ENCODE measurements at places on chromosomes 2 and 18.

- DNase-seq, result no peak
Measured at GRCh38 chr2:219959471-219959870, 332.0 kb downstream of the SLC4A3 start.

- DNase-seq, result no peak
Measured at GRCh38 chr2:113886479-113887008, 3.3 kb upstream of the ACTR3 start.

DNA sequence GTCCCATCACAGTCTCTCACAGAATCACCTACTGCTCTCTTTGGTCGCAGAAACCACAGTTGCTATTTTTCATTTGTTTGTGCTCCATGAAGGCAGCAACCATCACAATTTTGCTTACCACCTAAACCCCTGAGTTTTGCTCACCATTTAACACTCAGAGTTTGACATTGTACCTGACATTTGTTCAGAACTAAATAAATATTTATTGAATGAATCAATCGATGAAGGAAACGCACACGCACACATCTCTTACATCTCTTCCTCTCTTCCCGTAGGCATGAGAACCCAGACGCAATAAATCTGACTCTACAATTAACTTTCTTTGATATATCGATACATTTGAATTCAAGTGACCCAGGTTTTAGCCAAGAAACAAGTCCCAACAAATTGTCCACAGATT, 105.5 kb upstream of the RNF152 start:
- DNase-seq, result no peak

- no peak for DNase-seq
Measured at GRCh38 chr2:100820523-100821254, 750 bp downstream of the NPAS2 start.

DNA sequence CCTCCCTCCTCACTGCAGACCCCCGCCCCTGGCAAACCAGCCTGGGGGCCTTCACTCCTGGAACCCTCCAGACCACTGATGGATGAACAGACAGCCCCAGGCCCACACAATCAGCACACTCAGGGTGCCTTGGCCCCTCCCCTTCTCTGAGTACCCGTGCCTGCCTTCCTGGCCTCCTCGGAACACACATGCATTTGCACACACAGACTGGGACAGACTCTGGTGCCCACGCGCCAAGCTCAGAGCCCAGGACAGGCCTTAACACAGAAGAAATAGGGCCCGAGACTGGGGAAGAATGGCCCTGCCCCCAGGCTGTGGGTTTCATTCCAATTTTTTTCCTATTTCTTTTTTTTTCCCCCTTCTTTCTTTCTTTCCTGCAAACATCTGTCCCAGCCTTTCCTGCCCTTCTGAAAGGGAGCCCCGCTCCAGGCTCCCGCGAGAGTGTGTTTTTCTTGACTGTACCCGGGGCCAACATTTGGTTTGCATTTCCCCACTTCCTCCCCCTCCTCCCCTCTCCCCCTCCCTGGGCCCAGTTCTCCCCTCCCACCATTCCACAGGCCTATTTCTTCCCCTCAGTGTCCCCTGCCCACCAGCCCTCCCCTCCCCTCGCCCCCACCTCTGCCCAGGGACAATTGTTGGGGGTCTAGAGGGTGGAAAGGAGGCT, 618 bp upstream of the TNS1 start:
- DNase-seq, result no peak
